T1000 (cell line): ENCODE measurements at places on chromosomes 4 and X.

GRCh38 chr4:107793996-107794395 is 30.7 kb upstream of the SGMS2 start:
- DNase-seq, result no peak

GRCh38 chr4:138327338-138327737 is 85.2 kb upstream of the SLC7A11 start:
- no peak for DNase-seq

DNA sequence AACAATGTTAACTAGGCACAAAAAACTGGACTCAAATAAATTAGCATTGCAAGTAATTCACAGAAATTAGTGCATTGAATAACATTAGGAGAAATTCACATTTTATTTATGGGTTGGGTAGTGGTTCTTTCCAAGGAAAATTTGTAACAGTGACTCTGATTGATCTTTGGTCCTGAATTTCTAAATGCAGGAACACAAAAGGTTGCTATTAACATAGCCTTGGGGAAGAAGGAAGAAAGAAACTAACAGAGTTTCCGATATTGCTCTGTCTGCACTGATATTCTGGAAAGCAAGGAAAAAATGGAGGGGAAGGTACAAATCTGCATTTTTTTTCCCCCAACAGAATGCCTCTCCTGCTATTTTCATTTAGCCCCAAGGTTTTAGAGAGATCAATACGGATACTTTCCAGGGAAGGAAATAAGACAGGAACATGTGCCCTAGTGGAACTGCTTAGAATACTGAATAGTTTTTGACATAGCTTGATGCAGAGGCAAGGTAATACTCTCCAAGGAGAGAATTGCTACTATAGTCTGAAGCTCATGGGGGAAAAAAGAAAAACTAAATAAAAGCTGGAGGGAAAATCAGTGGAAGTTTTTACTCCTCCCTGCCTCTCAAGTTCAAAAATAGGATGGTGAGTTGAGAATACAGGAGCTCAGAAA is 490.1 kb downstream of the RAPGEF2 start:
- no peak for DNase-seq

GRCh38 chrX:48589482-48590162 is 7.7 kb upstream of the WDR13 start:
- no peak for DNase-seq

DNA sequence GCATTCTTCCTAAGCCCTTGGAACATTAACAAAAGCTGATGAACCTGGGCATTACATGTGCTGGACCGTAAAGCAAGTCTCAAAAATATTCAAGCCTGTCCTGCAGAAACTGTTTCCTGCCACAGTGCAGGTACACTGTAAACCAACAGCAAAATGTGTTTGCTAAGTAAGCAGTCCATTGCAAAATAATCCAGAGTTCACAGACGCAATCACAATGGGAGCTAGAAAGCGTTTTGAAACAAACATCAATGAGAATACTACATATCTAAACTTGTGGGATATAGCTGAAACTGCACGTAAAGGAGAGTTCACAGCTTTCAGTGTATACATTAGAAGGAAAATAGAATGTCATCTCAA is 61.6 kb downstream of the RGS12 start:
- no peak for DNase-seq

GRCh38 chrX:17627026-17627425 is 110.3 kb upstream of the SCML1 start:
- DNase-seq, result no peak

GRCh38 chr4:106497271-106497670 is 128.7 kb upstream of the GIMD1 start:
- no peak for DNase-seq

- no peak for DNase-seq
Measured at GRCh38 chrX:107686026-107686425, 57.7 kb downstream of the PRPS1 start.

DNA sequence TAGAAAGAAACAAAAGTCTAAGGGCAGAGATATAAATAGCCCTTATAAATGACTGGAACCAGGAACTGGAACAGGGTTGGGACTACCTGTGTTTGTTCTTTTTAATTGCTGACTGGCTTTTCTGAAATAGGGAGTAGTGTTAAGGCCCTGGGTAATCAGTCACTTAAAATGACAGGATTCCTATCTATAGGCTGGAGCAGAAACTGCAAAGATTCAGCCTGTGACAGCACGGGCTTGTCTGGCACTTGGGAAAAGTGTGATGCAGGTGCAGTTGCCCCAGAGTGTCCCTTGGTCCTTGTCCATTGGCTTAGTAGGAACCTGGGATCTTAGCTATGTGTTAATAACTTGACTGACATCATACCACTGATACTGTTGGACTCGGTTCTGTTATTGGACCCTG is 14.7 kb upstream of the PLAC8 start:
- no peak for DNase-seq

- DNase-seq, result no peak
Measured at GRCh38 chrX:41596596-41596995, 92.2 kb upstream of the GPR34 start.
